ENCODE measurements at places on chromosomes 2 and 18.

DNA sequence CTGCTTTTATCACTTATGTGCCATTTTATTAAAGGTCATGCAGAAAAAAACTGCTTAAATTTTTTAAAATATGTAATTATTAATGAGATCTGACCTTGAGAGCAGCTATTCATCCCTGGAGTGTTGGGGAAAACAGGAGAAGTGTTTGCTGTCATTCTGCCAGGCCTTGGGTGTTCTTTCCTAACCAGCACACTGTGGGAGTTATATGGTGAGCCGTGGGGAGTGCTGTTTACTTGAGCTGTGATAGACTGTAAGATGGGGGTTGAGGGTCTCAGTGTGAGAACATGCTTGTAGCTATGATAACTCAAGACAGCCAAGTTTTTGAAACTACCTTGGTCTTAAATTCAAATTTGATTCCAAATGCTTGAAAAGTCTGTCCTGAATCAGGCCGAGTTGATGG lies 101.3 kb upstream of the ARHGAP28 start:
- DNase-seq = no peak

DNA sequence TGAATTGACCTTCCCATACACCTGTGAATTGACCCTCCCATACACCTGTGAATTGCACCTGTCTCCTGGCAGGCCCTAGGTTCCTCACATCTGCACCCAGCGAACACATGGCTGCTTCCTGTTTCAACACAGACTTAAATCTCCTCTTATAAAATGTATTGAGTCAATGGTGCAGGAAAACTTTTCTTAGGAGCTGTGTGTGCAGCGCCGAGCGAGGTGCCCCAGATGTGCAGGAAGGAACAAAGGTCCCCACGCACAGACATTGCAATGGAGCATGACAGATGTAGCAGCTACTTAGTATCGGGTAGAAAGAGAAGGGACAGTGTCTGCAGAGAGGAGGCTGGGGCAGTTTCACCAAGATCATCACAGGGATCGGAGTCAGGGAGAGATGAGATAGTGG lies 85.5 kb upstream of the PXDN start:
- DNase-seq = no peak

DNA sequence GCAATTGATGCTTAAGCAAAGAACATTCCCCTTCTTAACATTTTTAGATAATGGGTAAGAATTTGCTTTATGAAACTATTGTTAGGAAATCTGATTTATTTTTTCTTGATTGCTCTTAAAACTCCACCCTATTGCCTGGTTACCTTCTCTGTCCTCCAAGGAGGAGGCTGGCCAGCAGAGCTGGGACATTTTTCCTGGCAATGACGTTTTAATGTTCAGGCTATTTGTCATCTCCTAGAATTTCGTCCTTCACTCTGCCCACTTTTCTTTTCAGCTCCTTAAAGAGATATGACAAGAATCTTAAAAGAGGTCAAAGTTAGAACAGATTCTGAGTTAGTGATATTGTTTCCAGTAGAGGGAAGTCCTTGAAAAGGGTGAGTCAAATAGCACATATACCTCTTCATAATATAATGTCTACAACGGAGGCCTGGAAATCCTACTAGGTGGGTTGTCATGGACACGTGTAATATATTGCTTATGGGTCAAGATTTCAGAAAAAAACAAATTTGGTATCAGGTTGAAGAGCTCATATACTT lies 141.0 kb downstream of the CMPK2 start:
- no peak for DNase-seq

GRCh38 chr2:101949304-101949703 lies 42.5 kb upstream of the IL1R2 start:
- no peak for DNase-seq

GRCh38 chr2:195561116-195561921 lies 95.7 kb upstream of the SLC39A10 start:
- peak; percentile 44 for DNase-seq

DNA sequence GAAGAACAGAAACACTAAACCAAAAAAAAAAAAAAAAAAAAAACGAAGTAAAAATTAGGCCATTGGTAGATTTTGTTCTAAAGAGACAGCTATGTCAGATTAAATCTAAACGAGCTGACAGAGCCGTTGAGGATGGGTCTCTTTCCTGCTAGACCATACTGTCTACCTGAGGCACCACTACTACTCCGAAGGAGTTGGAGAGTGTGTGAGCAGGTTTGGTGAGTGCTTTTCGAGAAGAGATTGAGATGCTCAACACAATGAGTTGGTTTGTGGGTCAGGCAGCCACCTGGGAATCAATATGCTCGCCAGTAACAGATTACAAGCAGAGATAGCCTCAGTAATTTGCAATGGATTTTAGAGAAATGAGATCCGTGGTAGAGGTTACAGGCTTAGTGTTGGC lies 281.5 kb upstream of the EPAS1 start:
- DNase-seq = no peak

GRCh38 chr2:124296470-124296869 lies 271.4 kb downstream of the CNTNAP5 start:
- DNase-seq = no peak

- peak; percentile 89 for DNase-seq
Measured at GRCh38 chr2:112626604-112627059, 19.1 kb upstream of the SLC20A1 start.

DNA sequence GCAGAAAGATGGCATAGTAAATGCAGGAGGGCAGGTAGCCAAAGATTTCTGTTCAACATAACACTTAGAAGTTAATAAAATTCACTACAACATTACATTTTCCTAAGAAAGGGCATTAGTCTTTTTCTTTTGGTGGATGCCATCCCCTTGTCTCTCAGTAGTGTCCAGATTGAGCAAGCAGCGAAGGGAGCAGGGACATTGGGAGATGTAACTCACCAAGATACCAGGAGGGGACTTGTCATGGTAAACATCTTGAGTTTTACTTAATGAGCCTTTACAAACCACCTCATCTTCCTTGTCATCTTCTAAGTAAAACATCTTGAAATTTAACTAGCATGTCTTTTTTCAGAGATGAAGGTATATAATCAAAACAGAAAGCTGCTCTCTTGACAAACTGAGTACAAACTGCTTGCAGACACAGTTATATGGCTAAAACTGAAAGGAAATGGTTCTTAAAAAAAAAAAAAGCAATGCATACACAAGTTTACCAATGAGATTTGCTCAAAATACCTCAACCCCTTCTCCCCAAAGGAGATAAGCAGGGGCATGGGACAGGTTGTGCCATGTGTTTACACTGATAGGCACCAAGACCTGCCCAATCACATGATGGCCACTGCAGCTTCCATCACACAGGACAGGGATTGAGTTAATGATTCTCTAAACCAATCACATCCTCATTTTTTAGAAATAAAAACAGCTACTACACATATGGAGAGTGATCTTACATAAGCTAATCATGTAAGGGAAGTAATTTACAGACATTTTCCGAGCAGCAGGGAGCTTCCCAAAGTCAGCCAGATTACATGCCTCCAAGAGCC lies 30.3 kb downstream of the LPIN2 start:
- no peak for DNase-seq

DNA sequence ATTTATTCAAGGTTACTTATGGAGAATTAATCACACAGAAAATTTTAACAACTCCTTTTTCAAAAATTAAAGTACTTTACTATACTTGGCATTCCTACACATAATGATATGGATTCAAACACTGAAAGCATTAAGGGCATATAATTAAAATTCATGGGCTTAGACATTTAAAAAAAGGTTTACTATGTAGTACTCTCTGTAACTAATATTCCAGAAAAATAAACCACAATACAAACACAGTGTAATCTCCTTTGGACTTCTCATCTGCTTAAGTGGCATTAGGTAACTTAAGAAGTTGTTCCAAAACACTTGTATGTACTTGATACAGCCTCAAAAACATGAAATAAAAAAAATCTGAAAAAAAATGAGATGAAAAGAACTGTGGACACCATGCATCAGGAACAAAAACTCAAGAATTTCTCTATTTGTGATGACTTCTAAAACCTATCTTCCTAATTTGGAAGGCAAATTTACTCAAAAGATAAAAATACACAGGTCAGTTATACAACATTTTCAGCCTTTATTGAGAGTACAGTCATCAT lies 21.0 kb downstream of the C1D start:
- DNase-seq = no peak

DNA sequence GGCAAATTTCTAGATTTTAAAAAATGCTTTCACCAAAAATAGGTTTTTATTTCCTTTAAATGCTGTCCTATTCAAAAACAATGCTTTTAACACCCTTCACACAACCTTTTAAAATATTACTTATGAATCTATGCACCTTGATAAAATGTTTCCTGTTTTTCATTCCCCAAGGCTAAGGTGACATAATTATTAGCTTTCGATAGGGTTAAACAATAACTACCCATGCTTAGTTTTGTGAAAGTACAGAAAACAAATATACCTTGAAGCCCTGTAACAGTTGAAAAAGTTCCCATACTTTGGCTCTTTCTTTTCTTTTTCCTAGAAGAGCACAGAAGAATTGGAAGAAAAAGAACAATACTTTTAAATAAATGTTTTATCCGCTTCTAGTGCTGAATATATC lies 54.9 kb upstream of the ITPRID2 start:
- no peak for DNase-seq

DNA sequence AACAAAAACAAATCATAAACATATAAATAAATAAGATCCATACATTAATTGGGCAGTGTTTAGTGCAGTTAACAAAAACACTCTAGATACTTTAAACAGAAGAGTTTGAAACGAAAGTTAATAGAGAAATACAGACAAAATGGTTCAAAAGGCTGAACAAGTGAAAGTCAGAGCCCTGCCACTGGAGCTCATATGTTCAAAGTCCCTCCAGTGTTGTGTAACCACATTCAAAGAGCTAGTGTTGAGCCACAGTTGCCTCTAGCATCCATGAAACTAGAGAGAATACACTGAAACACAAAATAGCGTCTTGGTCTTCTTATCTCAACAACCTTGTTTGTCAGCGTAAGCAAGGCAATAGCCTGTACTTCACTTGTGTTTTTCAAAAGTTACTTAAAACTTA lies 1309.8 kb upstream of the NRXN1 start:
- DNase-seq = no peak

DNA sequence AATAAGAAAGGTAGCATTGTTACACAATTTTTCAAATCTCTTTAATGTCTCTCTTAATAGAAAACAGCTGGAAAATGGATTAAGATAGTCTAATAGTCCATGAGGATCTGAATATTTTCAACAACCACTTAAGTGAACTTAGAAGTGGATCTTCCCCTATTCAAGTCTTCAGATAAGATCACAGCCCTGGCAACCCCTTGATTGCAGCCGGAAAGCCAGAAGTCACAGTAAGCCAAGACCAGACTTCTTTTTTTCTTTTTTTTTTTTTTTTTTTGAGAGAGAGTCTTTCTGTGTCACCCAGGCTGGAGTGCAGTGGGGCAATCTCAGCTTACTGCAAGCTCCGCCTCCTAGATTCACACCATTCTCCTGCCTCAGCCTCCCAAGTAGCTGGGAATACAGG lies 18.6 kb upstream of the ZC3H15 start:
- no peak for DNase-seq

GRCh38 chr2:239433777-239434403 lies 33.1 kb upstream of the HDAC4 start:
- DNase-seq = no peak

DNA sequence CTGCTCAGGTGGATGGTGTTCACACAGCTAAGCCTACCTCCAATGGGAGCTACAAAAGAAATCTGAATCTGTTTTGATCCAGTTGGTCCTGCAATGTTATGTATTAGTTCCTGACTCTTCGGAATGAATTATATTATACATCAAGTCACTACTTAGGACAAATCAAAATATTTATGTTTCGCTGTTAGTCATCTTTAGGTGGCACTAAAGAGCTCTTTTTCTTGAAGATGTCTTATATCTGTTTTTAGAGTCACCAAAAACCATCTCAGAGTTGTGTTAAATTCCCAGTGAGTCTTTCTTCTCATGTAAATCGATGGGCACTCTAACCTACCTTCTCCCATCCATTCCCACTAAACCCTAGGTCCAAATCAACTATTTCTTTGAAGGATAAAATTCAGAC lies 2.2 kb downstream of the DNER start:
- DNase-seq = no peak
